Esophagus squamous epithelium (tissue), 5 donors: ENCODE measurements at places on chromosomes 7 and 10. TPM values are rescaled to one million over a fixed set of nuclear protein-coding genes. Genes with fewer than 3 reads are reported as not detected.
A peak's percentile ranks its signal among the peaks of the same experiment; 100 is the strongest.

The KAT6B gene
- 24.8 TPM for total RNA-seq

DNA sequence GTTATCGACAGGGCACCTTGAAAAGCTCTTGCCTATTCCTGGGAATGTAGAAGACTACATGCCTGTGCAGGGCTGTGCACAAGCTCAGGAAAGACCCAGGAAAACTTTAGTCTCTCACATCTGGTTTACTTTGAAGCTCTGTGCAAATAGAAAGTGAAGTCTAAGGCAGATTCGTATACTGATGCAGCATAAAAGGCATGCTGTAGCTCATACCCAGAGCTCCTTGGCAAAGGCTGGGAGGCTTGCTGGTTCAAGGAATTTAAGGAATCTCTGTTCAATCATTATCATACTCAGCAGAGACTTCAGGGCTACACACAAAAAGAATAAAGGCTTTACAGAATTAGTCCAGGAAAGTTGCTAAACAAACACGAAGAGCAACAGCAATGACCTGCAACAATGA is 192.0 kb downstream of the OTUD1 start:
- DNase-seq, result no peak
- no peak overlapping the region for H3K27ac ChIP-seq

DNA sequence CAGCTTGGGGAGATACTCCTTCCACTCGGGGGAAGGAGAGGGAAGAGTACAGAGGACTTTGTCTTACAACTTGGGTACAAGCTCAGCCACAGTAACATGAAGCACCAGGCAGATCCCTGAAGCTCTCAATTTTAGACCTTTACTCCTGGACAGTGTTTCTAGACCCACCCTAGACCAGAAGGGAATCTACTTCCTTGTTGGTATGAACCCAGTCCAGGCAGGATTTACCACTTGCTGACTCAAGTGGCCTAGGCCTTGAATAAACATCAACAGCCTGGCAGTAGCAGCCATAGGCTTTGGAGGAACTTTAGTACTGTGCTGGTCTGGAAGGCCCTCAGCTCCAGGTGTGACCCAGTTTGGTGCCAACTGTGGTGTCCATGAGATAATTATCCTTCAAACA is 173.1 kb downstream of the ADRA2A start:
- H3K27me3 ChIP-seq, result no peaks in the 10 kb centered on the region
- DNase-seq, result no peak
- no peak overlapping the region for H3K27ac ChIP-seq
- H3K36me3 ChIP-seq, result no peaks in the 10 kb centered on the region
- no peak overlapping the region for H3K4me3 ChIP-seq
- H3K4me1 ChIP-seq, result no peaks in the 10 kb centered on the region

DNA sequence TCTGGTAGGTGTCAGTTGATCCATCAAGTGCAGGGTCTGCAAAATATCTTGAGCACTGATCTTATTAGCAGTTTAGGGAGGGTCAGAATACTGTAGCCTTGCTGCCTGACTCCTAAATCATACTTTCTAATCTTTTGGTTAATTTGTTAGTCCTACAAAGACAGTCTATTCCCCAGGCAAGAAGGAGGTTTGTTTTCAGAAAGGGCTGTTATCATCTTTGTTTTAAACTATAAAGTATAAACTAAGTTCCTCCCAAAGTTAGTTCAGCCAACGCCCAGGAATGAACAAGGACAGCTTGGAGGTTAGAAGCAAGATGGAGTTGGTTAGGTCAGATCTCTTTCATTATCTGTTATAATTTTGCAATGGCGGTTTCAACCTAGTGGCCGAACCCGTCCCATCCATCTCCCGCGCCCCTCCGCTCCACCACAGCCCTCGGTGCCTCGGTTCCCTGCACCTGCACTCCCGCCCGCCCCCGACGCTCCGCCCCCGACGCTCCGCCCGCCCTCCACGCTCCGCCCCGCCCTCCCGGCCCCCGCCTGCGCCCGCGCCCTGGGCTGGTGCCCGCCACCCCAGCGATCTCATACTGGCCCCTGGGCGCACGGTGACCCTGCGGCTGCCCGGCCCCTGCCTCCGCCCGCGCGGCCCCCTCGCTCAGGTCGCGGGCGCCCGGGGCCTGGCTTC is at the start of gene ADCK2:
TSS of gene ADCK2 (plus strand) at position 564 of the 681 bp plus-strand sequence. CDS start 386 bp downstream, outside the sequence.
- no peak for DNase-seq
- peaks cover 20% of the 10 kb centered on the region for H3K36me3 ChIP-seq
- peak within 1 kb of the TSS; percentile 96 for H3K27ac ChIP-seq
- H3K4me1 ChIP-seq, result peaks cover 26% of the 10 kb centered on the region
- peak within 1 kb of the TSS; percentile 88 for H3K4me3 ChIP-seq

GRCh38 chr7:149172534-149172920 is 22.8 kb upstream of the ZNF282 start:
- no peak overlapping the region for H3K27ac ChIP-seq
- H3K27me3 ChIP-seq, result no peaks in the 10 kb centered on the region
- H3K4me3 ChIP-seq, result no peak overlapping the region
- H3K36me3 ChIP-seq, result peaks cover 44% of the 10 kb centered on the region
- no peaks in the 10 kb centered on the region for H3K4me1 ChIP-seq

- H3K27ac ChIP-seq, result peak overlapping the region; percentile 97
- H3K4me1 ChIP-seq, result no peaks in the 10 kb centered on the region
- peak; percentile 6 for DNase-seq
- H3K27me3 ChIP-seq, result no peaks in the 10 kb centered on the region
- H3K36me3 ChIP-seq, result no peaks in the 10 kb centered on the region
Observed at GRCh38 chr7:151632750-151633515, 113.2 kb upstream of the RHEB start.

DNA sequence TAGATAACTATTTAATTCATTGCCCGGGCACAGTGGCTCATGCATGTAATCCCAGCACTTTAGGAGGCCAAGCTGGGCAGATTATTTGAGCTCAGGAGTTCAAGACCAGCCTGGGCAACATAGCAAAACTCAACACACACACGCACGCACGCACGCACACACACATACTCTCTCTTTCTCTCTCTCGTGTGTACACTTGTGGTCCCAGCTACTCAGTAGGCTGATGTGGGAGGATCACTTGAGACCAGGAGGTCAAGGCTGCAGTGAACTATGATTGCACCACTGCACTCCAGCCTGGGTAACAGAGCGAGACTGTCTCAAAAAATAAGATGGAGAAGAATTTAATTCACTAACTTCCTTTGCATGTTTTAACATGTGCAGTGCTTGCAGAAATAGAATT is 38.1 kb downstream of the PTPN12 start:
- no peaks in the 10 kb centered on the region for H3K27me3 ChIP-seq
- no peak overlapping the region for H3K27ac ChIP-seq
- no peaks in the 10 kb centered on the region for H3K36me3 ChIP-seq
- H3K4me1 ChIP-seq, result peaks cover 4% of the 10 kb centered on the region

- H3K27me3 ChIP-seq, result no peaks in the 10 kb centered on the region
- no peak for DNase-seq
- H3K36me3 ChIP-seq, result no peaks in the 10 kb centered on the region
Observed at GRCh38 chr10:49361735-49362568, 33.9 kb downstream of the DRGX start.

- H3K4me3 ChIP-seq, result no peak overlapping the region
- H3K4me1 ChIP-seq, result peaks cover 1% of the 10 kb centered on the region
- H3K27ac ChIP-seq, result no peak overlapping the region
- H3K36me3 ChIP-seq, result no peaks in the 10 kb centered on the region
- DNase-seq, result no peak
Observed at GRCh38 chr10:71426058-71426605, 29.4 kb downstream of the CDH23 start.

The SVOPL gene
- not detected for total RNA-seq

GRCh38 chr7:147081117-147081516 is 964.5 kb downstream of the CNTNAP2 start:
- no peak for DNase-seq
- no peaks in the 10 kb centered on the region for H3K36me3 ChIP-seq
- no peak overlapping the region for H3K4me3 ChIP-seq

The KLLN gene
- 0.22 TPM for total RNA-seq

The EEPD1 gene
- 10.2 TPM for total RNA-seq

The HTR5A gene
- not detected for total RNA-seq

GRCh38 chr10:45373576-45374349 is at the start of gene ALOX5:
TSS of gene ALOX5 (plus strand) at chr10:45374216. CDS start at chr10:45374280, 64 bp downstream.
- no peaks in the 10 kb centered on the region for H3K36me3 ChIP-seq
- no peak for DNase-seq
- peaks cover 16% of the 10 kb centered on the region for H3K4me1 ChIP-seq

DNA sequence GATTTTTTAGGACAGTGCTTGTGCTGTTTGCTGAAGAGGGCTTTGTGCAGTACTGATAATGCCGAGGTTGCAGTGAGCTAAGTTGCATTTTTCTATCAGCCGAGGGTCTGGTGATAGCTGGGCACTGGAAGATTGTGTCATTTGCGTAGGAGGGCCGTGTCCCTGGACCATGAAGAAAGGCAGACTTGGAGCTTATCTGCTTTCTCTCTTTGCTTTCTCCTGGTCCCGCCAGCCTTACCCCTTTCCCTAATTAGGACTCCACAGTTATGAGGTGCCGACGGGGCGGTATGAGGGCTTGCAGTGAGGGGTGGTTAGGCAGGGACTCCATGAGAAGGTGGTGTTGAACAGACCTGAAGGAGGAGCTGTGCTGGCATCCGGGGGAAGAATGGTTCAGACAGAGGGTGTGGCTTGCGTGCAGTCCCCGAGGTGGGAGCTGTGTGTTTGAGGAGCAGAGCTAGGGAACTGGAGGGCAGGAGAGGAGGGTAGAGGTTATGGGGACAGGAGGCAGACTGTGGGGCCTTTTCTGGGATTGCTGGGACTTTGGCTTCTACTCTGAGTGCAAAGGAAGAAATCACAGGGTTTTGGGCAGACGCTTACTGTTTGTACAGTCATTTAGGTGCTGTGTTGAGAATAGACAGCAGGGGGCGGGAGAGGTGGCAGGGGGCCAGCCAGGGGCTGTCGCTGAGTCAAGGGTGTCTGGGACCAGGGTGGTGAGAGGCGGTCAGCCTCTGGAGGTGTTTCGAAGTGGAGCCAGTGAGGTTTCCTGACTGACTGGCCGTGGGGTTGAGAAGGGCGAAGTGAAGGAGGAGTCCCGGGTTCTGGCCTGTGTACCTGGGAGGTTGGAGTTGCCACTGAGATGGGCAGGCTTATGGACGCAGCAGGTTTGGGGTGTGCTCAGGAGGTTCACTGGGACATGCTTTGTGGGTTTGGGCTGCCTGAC is 43.4 kb downstream of the PRF1 start:
- no peak for DNase-seq
- H3K27ac ChIP-seq, result no peak overlapping the region
- H3K4me3 ChIP-seq, result no peak overlapping the region
- no peaks in the 10 kb centered on the region for H3K36me3 ChIP-seq

DNA sequence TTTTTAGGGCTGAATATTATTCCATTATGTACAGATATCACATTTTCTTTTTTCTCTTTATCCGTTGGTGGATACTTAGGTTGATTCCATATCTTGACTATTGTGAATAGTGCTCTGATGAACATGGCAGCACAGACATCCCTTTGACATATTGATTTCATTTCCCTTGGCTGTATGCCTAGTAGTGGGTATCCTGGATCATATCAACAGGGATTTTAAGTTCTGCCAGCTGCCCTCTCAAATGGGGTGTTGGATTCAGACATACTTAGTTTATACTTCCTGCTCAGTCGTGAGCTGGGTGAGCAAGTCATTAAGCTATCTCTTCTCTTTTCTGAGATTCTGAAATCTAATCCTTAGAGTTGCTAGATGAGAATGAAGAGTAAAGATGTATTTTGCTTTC is 139.6 kb upstream of the SORCS3 start:
- H3K4me1 ChIP-seq, result no peaks in the 10 kb centered on the region
- no peak overlapping the region for H3K4me3 ChIP-seq
- no peak overlapping the region for H3K27ac ChIP-seq

GRCh38 chr10:43821103-43821502 is 172.4 kb upstream of the ZNF32 start:
- no peaks in the 10 kb centered on the region for H3K36me3 ChIP-seq
- no peak overlapping the region for H3K4me3 ChIP-seq
- H3K27ac ChIP-seq, result no peak overlapping the region
- H3K27me3 ChIP-seq, result no peaks in the 10 kb centered on the region
- H3K4me1 ChIP-seq, result no peaks in the 10 kb centered on the region

GRCh38 chr10:30154126-30154525 is 94.7 kb upstream of the JCAD start:
- H3K36me3 ChIP-seq, result no peaks in the 10 kb centered on the region
- H3K4me3 ChIP-seq, result no peak overlapping the region
- no peaks in the 10 kb centered on the region for H3K27me3 ChIP-seq
- no peak for DNase-seq
- H3K4me1 ChIP-seq, result no peaks in the 10 kb centered on the region
- H3K27ac ChIP-seq, result no peak overlapping the region

The KAZALD1 gene
- 1.4 TPM for total RNA-seq

The TMEM176A gene
- total RNA-seq, result 3.3 TPM

DNA sequence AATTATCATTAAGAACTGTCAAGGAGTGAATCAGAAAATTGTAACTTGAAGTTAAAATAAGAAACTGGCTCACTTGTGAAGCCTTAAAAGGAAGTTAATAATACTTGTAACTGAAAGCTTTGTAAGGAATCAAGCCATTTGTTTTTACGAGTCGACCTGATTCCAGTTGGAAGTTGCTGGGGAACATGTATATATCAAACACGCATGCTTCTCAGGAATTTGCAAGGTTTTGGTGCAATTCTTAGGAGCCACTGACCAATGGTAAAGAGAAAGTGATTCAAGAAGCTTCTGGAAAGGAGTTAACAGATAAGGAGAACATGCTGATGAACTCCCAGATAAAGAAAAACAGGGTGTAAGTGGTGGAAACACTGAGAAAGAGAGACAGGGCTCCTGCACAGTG is 56.4 kb downstream of the ETV1 start:
- no peaks in the 10 kb centered on the region for H3K27me3 ChIP-seq
- no peak overlapping the region for H3K27ac ChIP-seq
- no peak overlapping the region for H3K4me3 ChIP-seq
- H3K36me3 ChIP-seq, result no peaks in the 10 kb centered on the region

DNA sequence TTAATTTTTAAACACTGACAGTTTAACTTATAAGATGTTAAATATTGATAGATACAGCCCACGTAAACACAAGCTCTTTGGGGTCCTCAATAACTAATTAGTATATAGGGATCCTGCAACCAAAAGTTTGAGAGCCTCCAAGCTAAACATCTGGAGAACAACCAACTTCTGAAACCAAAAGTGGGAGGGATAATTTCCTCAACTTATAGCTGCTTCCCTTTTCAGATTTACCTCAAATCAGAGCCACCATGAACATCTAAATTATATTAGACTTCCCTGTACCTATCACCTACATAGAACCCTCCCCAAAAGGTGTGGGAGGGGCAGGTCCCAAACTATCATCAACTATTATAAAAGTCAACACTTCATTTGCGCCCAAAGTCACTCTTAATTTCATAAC is 8.6 kb downstream of the PSAP start:
- DNase-seq, result no peak
- peaks cover 8% of the 10 kb centered on the region for H3K36me3 ChIP-seq
- no peak overlapping the region for H3K4me3 ChIP-seq
- no peak overlapping the region for H3K27ac ChIP-seq
- H3K27me3 ChIP-seq, result no peaks in the 10 kb centered on the region

The SPOCK2 gene
- total RNA-seq, result 6.1 TPM

- H3K4me1 ChIP-seq, result peaks cover 13% of the 10 kb centered on the region
- no peak overlapping the region for H3K4me3 ChIP-seq
- H3K27ac ChIP-seq, result no peak overlapping the region
- no peaks in the 10 kb centered on the region for H3K27me3 ChIP-seq
- no peak for DNase-seq
- no peaks in the 10 kb centered on the region for H3K36me3 ChIP-seq
Observed at GRCh38 chr7:5296611-5297226, 14.0 kb downstream of the SLC29A4 start.

The WBP1L gene
- total RNA-seq, result 61.4 TPM
